T1000 (cell line): ENCODE measurements at places on chromosomes 1 and 21.

DNA sequence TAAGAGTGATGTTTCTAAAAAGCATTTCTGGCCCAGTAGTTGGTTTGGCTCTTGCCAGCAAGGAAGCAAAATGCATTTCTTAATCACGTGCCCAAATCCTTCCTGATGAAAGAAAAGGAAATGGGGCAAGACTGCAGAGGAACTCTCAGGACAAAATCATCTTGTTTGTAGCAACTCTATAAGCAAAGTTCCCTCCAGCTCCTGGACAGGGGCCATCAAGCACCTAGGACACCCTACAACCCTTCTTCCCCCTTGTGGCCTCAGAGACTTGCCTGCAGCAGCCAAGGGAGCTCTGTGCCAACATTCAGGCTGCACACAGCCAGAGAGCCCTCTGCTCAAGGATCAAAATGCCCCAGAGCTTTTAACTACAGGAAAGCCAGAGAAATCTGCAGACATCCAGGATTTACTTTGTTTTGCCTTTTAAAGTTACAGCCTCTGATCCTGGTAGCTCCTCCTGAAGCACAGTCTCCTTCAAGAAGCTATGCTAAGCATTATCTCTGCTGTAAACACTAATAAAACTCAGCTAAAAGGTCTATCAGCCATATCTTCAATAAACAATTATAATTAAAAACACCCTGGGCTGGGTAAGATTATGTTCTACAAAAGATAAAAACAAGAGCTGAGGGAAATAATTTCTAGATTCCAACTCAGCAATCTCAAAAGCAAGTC lies 105.0 kb downstream of the KIAA0319L start:
- DNase-seq, result no peak

DNA sequence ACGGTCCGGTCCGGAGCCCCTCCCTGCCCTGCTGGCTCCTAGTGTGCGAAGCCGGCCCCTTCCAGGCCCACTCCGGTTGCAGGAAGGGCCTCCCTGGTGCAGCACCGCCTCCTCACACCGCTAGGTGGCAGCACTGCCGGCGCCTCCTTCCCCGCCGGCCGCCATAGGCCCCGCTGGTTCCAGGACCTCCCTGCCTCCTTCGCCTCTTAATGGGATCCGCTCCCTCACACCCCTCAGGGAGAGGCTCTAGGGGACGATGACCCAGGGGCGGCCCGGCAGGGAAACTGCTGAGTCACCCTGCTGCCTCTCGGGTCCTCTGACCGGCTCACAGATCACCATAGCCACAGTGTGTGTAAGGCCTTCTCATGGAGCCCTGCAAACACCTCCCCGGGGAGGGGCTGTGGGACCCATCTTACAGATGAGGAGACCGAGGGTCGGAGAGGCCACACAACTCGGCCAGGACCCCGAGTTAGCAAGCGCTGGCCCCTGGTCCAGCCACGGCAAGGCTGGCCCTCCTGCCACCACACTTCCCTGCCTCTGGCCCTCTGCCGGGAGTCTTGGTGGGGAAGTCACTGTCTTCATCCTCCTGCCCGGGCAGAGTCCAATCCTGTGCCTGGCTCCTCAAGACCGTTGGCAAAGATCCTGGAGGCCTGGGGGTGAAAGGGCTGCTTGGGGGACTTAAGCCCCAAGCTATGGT lies 1.6 kb upstream of the AJAP1 start:
- no peak for DNase-seq

GRCh38 chr1:172653015-172653709 lies 5.7 kb upstream of the FASLG start:
- DNase-seq, result no peak

DNA sequence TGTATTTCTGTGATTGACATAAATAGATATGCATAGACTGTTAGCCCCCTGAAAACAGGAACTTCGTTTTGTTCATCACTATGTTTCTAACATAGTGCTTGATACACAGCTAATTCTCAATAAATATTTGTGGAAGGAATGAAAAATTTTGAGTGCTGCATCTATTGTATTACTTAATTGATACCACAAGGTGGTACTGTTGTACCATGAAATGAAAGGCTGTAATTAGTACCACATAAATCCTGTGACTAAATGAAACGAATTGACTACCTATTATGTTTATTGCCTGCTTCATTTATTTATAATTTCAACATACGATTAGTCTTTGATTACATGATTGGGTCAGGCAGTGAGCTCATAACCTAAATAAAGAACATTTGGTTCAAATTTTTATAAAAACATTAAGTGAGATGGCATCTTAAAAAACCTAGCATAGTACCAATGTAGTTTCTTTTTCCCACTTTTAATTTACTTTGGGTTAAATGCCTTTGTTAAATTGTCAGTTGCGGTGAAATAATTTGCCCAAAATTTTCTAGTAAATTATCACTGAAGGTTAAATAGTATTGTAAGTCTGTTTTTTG lies 15.0 kb upstream of the TGFB2 start:
- no peak for DNase-seq

GRCh38 chr21:22062472-22063139 lies 1064.4 kb downstream of the NCAM2 start:
- no peak for DNase-seq

DNA sequence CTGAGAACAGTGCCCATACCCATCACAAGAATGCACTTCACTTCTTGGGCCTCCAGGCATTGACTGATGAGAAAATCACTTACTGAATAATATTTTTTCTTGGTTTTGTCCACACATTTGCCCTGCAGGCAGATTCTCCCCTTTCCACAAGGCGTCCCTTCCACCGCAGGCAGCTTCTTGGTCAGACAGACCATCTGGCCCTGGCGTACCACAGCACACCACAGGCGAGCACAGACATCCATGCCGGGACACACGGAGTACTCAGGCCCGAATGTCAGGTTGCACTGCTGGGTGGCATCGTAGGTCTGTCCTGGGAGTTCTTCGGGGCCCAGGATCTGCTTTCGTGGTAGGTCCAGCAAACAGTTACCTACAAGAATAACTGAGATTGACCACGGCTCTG lies 32.5 kb downstream of the ADAMTS5 start:
- no peak for DNase-seq

DNA sequence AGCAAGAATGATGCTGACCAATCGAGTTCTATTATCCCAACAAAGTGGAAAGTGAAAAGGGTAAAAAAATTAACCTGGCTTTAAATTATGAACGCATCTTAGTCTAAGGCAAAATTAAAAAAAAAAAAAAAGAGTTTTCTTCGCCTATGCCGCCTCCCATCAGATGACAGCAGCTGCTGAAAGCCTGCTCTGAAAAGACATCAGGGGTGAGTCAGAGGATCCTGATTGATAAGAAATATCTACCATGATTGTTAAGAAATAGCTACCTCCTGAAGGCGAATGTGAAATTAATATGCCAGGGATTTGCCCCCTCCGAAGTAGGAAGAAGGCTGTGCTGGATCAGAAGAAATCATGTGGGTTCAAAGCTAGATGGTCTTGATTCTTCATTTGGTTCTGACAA lies 216.8 kb upstream of the C1orf87 start:
- no peak for DNase-seq

DNA sequence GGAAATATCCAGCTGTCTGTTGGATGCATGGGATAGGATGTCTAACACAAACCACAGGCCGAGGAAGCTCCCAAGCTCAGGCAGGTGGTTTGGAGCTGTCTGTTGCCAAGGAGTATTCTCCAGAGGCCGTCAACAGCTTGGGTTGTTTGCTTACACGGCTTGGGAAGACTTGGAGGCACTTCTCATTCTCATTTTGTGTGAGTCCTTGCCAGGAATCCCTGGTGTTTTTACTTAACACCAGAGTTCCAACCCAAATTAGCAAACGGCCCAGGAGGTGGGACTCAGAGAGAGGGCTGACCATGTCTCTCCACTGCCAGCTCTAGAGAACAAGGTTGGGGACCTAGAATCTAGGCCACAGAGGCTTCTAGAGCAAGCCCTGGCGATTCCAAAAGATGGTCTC lies 72.7 kb upstream of the FAM20B start:
- DNase-seq, result no peak
